ENCODE measurements at places on chromosomes 4 and X.

DNA sequence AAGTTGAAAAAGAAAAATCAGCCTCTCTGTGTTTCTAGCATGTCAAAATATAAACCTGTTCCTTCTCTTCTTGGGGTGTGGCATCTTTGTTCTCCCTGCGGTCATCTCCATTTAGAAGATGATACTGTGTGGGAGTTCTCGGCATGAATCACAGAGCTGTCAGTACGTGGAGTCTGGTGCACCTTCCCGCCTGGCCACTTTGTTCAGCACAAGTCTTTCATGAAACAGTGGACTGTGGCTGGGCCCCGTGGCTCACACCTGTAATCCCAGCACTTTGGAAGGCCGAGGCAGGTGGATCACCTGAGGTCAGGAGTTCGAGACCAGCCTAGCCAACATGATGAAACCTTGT is 166.5 kb downstream of the MAML3 start:
- DNase-seq: no peak

DNA sequence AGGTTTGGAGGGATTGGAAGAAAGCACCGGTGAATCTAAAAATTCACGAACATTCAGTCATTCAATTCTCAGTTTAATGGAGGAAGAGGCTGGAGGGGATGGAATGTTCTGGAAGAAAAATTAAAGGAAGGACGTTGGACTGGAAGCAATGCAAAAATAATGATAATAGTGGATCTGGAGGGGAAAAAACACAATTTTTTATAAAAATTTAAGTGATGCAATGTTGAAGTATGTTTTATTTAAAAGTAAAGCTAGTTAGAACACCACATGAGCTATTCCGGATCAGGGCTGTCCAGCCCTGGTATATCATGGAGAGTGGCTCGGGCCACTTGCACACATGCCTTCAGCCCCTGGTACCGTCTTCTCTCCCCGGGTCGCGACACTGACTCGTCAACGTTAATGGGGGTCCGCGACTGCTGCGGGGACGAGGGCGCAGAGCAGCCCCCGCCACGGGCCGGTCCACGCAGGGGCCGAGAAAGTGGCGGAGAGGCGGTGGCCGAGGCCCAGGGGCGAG is 204.6 kb downstream of the TENM3 start:
- no peak for DNase-seq

DNA sequence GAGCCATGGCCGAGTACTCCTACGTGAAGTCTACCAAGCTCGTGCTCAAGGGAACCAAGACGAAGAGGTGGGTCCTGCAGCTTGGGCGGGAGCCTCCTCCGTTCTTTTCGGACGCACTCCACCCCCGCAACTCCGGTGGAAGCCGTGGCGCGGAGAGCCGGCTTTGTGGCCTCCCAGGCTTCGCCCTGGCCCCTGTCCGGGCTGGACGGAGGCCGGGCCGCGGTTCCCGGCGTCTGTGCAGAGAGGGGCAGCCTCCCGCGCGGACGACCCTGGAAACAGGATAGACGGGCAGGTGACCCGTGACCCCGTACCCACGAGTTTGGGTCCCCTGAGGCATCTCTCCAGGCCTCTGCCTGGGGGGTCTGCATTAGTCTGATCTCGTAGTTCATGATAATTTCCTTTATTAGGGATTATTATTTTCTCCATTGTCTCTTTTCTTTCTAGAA is 356 bp downstream of the FRG1 start:
- DNase-seq: no peak

DNA sequence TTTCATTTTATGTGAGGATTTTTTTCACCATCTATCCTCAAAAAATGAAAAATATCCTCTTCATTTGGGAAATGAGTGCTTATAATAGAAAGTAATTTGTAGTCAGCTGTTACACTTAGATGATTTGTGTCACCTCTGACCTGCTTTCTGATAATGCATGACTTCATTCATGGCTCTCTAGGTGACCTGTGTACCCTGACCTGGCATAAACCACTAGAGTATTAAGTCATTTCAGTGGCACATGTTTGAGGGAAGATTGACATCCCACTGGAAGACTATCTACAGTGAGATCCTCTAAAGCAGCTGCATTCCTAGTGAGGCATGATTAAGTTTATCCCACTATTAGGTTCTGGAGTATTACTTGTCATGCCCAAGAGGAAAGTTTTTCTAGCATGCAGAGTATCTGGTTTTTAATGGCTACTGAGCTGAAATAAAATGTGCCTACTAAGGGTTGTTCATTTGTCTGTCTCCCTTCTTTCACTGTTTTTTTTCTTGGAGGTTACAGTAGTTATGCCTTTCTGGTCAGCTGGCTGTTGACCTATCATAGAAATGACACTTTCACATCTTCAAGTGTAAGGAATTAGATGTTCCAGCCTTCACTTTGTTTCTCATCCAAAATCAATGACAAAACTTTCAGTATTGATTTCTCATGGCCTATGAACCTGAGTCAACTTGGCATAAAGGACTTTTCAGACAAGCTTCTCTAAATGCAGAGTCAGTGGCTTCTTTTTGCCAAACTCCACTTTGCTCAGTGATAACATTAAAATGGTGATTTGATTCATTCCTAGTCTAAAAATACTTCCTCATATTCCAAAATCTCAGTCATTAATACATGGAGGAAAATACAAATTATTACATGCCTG is 33.1 kb downstream of the TET2 start:
- no peak for DNase-seq

- no peak for DNase-seq
These were observed 189.5 kb downstream of the CENPC start for GRCh38 chr4:67355806-67356205.
